Memory B cell (primary cell): ENCODE measurements at places on chromosomes 6 and 20.

DNA sequence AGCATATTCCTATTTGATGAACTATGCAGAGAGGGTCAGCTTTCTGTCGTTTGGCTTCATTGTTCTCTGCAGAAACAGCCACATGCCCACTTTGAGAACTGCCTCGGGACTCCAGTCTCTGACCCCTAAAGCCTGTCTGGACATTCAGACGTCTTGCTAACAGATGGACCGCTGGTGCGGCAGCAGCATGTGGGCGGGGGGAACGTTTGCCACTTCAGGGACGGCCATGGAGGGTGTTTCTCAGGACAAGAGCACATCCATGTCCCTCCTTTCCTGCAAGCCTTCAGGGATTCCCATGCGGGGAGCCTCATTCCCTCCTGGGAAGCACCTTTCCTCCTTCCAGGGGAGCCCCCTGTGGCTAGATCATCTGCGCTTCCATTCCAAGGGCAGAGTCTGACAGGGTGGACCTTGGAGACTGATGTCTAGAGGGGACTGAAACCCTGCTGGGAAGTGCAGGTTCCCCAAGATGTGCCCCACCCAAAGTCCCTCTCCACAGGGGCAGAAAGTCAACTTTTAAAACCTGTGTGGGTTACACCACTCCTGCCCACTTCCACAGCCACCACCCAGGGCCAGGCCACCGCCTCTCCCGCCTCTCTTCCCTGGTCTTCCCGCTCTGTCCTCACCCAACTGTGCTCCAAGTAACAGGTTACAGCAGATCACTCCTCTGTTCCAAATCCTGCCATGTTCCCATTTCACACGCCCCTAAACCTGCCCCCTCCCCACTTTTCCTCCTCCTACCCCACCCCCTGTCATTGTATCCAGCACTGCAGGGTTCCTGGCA lies 94.8 kb upstream of the PMEPA1 start:
- DNase-seq: no peak

- DNase-seq: no peak
Observed at GRCh38 chr6:8240301-8240700, 138.0 kb upstream of the EEF1E1 start.

DNA sequence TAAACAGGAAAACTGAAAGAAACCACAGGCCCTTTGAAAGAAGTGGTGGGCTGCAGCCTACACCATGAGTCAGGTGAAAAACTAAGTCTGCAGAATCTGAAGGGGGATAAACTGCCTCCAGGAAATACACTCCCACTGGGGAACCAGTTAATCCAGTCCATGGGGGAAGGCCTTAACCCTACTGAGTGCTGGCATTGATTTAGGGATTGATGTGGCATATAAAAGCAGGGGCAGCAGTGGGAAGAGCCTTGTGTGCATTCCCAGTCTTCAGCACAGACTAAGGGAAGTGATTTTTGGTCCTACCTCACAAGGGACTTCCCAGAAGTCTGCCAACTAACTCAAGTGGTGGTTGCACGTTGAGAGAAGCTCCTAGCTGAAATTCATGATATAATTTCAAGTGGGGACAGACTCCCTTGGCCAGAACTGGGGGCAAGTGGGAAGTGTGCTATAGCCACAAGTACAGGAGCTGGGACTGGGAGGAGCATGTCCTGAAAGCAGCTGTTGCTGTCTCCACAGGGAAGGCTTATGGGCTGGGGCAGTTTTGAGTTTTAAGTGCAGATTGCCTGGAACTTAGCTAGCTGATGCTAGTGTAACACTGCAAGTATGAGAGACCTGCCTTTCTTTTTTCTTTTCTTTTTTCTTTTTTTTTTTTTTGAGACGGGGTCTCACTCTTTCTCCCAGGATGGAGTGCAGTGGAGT lies 31.2 kb downstream of the CITED2 start:
- DNase-seq: no peak

GRCh38 chr6:169809386-169809785 lies 58.0 kb downstream of the ERMARD start:
- no peak for DNase-seq
